NCI-H1417 treated with DMSO at 0.1 percent for 48 hours (cell line): ENCODE measurements at places on chromosomes 2 and 18.

GRCh38 chr2:207935121-207935990, 90.0 kb downstream of the PLEKHM3 start:
- DNase-seq: no peak

GRCh38 chr2:215364157-215365155, 52.6 kb downstream of the ATIC start:
- DNase-seq: no peak

GRCh38 chr2:126244937-126245336, 411.0 kb upstream of the GYPC start:
- no peak for DNase-seq

GRCh38 chr2:71706836-71707235, 253.5 kb downstream of the DYSF start:
- DNase-seq: no peak

GRCh38 chr2:27852691-27853090, 37.5 kb downstream of the RBKS start:
- no peak for DNase-seq

DNA sequence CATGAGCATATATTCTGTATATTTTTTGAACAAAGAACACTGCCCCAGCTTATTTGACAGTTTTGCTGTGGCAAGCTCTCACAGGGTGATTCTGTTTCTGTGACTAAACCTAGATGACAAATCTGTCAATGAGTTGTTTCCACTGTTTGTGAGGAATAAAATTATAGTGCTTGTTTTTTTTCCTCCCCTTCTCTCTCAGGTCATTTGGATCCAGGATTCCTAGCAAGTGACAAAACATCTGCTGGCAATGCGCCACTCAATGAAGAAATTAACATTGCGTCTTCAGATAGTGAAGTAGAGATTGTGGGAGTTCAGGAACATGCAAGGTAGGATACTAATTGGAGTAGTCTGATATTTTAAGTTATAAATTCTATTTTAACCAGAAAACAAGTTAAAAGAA, 149.3 kb downstream of the HAUS1 start:
- no peak for DNase-seq

DNA sequence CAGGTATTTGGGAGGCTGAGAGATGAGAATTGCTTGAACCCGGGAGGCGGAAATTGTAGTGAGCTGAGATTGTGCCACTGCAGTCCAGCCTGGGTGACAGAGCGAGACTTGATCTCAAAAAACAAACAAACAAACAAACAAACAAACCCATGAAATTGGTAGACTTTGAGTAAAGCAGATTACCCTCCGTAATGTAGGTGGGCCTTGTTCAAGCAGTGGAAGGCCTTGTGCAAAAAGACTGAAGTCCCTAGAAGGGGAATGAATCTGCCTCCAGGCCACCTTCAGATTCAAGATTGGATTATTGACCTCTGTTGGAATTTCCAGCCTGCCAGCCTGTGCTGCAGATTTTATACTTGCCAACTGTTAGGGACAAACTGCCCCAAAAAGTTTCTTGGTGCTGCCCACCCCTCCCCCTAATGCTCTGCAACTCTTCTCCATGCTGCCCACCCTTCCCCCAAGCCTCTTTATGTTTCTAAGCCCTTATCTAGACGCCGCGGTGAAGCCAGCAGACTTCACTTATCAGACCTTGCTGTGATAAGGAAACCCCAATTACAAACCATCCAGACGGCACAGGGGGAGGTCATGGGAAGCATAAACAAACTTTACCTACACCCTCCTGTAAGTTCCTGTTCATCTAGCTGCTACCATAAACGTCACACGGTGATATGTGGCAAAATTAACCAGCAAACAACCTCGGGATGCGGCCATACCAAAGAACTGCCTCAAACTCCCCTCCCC, 17.0 kb downstream of the CYP27A1 start:
- no peak for DNase-seq

- DNase-seq: no peak
Measured at GRCh38 chr18:50879302-50880118, 592 bp downstream of the ME2 start.

- no peak for DNase-seq
Measured at GRCh38 chr2:241356871-241357260, 781 bp downstream of the FARP2 start.

DNA sequence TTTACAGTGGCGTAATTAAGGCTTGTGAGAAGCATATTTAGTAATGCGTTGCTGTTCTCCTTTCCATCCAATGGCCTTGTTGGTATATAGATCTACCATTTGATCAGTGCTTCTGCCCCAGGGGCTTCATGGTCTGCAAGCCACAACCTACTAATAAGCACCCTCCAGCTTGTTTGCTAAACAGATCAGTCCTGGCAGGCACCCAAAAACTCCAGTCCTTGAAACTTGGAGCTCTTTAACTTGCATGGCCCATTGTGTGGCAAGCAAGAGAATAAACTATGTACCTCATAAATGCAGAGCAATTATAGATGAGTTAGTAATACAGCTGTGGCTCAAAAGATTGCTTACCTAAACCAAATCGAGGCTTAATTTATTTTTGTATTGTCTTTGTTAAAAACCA, 158.5 kb downstream of the FTCDNL1 start:
- DNase-seq: peak; percentile 87

DNA sequence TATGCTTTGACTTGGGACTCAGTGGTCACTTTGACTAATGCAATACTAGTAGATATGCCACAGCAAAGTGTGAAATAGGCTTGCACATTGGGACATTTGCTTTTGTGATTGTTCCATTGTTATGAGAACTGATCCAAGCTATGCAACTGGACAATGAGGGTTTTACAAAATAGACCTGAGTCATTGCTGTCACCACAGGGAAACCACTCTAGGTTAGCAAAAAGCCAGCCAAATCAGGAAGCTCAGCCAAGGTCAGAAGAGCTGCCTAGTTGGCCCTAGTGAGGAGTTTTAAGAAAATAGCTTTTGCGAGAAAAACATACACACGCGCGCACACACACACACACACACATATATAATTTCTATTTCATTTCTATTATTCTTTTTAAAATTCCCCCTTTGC, 452.4 kb upstream of the CDH7 start:
- no peak for DNase-seq

GRCh38 chr2:20145497-20146193, 79.3 kb downstream of the SDC1 start:
- DNase-seq: no peak

DNA sequence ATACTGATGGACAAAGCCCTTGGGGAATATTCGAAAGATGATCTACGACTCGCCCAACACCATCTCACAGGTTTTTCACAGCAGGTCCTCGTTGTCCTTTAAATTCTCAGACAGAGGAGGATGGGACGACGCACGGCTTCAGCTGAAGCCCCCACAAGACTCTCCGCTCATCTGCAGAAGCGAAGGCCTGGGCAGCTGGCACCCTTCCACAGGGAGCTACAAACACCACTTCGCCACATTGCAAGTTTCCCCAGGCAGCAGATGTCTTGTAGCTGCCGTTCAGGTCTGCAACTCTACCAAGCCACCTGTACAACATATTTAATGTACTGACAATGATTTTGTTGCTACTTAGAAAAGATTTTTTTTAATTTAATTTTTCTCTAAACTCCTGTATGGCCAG, 642.9 kb downstream of the ZEB2 start:
- DNase-seq: no peak

- no peak for DNase-seq
Measured at GRCh38 chr2:29715655-29716054, 205.7 kb downstream of the ALK start.

DNA sequence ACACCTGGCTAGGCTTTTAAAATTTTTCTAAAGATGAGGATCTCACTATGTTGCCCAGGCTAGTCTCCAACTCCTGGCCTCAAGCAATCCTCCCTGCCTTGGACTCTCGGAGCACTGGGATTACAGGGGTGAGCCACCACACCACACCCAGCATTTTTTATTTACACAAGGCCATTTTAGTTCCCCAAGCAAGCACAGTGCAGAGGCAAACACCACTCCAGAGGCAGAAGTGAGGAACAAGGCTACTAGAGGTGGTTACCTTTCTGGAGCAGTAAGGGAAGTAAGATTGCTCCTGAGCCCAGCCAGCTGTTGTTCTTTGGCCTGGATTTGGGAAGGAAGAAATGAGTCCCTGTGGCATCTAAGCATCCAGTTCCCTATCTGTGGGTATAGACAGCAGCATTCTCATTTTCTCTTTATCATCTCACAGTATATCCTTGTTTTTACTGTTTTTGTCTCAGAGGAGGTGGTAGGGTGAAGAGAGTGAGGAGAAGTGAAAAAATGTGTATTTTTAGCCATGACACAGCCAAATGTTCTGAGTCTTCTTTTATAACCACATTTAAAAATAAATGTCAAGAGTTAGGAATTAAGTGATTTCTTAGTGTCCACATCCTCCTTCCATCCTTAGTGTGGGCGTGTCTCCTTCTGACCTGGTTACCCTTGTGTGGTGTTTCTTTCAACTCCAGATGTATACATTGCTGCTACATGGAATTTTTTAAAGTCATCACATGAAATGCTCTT, 10.5 kb upstream of the TTC39C start:
- no peak for DNase-seq

GRCh38 chr2:21443494-21444105, 319.8 kb downstream of the TDRD15 start:
- no peak for DNase-seq

- no peak for DNase-seq
Measured at GRCh38 chr18:12397793-12398192, 9.9 kb upstream of the PRELID3A start.

GRCh38 chr2:220191031-220191430, 563.6 kb downstream of the SLC4A3 start:
- DNase-seq: no peak

DNA sequence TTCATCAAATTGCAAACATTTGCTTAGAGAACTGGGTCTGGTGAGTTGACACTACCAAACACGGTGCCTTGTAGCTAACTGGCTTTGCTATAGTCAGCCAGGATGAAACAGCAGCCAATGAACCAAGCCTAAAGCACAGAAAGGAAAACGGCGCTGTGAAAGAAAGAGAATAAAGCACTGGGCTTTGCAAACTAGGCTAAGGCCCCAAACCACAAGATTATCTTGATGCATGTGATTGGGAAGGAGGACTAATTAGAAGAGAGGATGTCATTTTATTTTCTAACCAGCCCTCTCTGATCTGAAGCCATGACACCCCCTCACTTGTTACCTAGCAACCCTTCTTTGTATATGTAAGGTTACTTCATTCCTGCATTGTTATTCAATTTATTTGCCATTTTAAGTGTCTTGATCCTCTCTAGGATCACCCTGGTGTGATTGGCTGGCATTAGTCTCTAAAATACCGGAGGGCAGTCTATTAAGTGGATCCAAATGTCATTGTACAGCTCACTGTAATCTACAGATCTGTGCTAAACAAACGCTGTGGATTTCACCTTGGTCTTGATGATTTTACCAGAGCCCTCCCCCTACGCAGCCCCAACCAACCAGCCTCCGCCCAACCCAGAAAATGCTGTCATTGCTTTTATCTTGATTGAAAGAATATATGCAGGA, 395.4 kb upstream of the ACVR2A start:
- DNase-seq: no peak

DNA sequence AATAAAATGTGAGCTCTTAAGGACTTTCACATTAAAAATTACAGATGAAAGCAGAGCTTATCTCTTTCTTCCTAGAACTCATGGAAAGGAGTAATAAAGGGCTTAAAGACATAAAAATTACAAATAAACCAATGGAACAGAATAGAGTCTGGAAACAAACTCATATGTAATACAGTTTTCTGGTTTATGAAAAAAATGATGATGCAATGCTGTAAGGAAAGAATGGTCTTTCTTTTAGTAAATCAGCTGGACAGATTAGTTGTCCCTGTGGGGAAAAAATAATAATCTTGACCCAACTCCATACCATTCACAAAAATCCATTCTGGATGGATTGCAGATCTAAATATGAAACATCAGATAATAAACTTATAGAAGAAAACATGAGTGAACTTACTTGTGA, 54.2 kb downstream of the TMEM185B start:
- no peak for DNase-seq

- no peak for DNase-seq
Measured at GRCh38 chr2:61759718-61760117, 94.1 kb downstream of the FAM161A start.

DNA sequence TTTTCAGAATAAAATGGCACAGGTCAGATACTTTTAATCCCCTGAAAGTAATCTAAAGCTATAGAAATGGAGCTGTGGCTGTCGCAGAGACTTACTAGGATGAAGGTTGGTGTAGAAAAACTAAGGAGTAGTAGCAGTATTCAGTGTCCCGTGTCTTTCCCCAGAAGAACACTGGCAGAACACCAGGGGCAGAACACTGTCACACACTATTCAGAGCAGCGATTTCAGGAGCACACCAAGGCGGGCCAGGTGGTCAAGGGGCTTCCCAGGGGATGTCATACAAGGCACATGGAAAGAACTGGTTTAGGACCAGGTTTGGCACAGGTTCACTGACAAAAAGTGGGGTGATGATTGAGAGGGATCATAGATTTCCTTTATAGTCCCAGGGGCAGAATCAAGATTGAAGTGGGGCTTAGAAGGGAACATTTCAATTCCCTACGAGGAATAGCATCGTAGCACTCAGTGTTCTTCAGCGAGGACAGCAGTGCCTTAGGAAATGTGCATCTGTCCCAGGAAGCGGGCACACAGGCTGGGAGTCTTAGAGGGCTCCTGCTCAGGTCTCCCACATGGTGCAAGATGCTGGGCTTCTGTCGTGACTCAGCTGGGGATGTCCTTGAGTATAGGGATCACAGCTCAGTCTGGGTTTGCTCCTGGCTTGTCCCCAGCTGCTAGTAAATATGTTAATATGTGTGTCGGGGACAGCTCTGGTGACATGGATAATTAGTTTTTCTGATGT, 22.6 kb downstream of the BCL2L11 start:
- DNase-seq: no peak

DNA sequence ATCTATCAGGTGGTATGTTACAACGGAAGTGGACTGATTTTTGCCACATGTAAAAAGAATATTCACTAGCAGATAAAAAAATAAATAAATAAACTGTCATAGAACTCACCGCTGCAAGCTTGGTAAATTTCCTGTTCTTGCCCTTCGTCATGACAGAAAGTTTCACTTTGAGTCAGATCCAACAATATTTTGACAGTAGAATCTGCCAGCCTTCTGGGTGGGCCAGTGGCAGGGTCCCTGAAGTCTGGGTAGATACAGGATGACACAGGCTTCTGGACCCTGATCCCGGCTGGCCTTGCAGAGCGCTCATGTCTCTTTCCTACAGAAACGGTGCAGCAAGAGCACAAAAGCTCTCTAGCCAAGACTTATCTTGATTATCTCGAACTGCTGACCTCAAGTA, 97.8 kb upstream of the PMAIP1 start:
- no peak for DNase-seq

GRCh38 chr2:30223413-30223874, 7.9 kb upstream of the LBH start:
- DNase-seq: no peak

GRCh38 chr2:129129087-129129486, 810.4 kb upstream of the HS6ST1 start:
- DNase-seq: no peak
